ENCODE measurements at places on chromosomes 16 and 17.

DNA sequence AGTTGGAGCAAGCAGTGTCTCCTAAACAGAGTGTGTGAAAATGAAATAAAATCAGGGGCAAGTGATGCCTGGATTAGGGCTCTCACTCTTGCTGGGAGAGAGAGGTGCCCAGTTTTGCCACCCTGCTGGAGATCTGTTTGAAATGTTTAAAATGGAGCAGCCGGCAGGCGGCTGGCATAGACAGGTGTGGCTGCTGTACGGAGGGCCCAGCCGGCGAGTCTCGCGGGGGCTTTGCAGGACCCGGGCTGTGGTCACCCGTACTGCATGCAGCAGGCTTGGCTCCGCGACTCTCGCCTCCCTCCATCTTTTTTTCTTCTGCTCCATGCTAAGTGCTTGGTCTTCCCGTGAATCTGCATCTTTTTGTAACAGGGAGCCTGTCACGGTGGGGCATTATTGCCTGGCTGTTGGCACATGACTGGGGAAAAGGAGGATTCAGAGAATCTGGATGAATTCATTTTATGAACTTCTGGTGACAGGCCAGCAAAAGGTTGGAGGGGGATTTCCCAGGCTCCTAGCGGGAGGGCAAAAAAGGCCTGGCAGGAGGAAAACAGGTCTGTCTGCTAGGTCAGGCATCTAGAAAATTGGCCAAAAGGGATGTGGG, 1.8 kb downstream of the ZNRF1 start:
- no peak for DNase-seq

- DNase-seq = no peak
Observed at GRCh38 chr16:12096157-12096777, 119.7 kb downstream of the SNX29 start.

DNA sequence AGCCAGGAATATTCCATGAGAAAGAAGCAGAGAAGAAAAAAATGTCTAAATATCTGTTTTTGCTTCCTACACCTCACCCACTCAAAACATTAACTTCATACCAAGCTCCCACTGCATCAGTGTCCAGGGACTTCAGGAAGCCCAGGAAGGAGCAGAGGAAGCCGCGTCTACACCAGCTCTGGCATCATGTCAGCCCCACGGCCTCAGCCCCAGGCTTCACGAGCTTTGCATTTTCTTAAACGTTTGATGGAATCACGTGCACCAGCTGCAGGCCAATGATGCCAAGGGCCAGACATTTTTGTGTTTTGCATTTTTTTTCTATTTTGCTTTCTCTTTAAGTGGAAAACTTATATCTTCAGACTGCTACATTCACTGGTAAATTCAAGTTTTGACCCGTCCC, 48.6 kb downstream of the CDRT4 start:
- DNase-seq = no peak

DNA sequence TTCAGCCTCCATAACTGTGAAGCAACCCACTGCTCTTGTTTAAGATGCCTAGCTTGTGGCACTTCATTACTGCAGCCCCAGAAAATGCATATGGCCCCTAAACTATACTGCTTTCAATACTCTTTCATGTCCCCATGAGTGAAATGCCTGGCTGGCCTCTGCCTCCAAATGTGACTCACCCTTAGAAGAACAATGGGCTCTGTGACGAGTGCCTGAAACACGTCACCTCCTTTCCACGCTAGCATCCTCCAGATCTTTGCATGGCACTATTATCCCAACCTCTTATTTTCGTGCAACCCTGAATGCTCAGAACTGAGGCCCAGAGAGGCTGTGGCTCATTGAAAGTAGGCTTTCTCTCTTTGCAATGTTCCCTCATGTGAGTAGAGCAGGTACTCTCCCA, 233.1 kb downstream of the CBLN1 start:
- DNase-seq = no peak

DNA sequence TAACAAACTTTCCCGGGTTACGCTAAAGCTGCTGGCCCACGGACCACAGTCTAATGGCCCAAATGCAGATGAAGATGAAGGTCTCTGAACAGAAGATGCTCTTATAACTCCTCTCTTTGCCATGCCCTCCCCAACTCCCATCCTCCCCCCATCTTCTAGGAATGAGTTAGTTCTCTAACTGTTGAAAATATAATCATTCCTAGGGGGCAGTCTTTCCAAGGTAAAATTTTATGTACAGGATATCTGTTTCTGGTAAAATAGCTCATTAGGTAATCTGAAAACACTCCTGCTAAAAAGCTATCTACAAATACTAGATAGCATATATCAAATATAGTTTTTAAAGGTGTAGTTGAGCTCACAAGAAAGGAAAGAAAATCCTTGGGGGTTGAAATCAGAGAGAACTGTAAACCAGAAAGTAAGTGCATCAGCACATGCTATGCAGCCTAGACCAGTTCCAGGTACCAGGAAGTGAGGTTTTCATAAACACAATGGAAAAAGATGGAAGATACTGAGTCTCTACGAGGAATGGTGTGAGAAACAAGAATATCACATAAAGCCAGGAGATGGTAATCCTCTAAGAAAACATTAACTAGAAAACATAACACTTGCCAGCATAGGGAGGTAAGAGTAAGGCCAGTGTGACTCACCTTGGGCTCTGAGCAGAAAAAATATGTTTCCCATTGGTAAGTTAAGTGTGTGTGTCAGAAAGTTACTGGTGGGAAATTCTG, 38.1 kb downstream of the CMC2 start:
- no peak for DNase-seq

DNA sequence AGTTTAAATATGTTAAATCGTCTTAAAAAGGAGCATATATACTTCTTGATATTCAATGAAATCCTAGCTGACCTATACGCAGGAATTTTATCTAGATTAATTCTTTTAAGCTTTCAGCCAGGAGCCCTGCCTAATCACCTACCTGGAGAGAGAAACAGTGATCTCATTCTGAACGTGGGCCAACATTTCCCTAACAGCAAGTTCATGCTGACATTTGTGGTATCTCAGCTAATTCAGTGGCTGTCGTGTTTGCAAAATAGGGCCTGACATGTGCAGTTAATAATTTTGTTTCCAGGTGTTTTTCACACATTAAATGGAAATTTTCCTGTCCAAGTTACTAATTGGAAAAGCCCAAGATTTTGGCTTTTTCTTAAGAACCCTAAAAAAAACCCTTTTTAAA, 17.4 kb downstream of the KRT24 start:
- DNase-seq = no peak

- no peak for DNase-seq
Observed at GRCh38 chr17:13513039-13513405, 88.7 kb downstream of the HS3ST3A1 start.

- no peak for DNase-seq
Observed at GRCh38 chr16:82043680-82044584, 8.9 kb downstream of the HSD17B2 start.

GRCh38 chr16:27359051-27359450, 42.9 kb upstream of the IL21R start:
- DNase-seq = no peak

GRCh38 chr16:88938777-88939244, 38.2 kb downstream of the CBFA2T3 start:
- no peak for DNase-seq

DNA sequence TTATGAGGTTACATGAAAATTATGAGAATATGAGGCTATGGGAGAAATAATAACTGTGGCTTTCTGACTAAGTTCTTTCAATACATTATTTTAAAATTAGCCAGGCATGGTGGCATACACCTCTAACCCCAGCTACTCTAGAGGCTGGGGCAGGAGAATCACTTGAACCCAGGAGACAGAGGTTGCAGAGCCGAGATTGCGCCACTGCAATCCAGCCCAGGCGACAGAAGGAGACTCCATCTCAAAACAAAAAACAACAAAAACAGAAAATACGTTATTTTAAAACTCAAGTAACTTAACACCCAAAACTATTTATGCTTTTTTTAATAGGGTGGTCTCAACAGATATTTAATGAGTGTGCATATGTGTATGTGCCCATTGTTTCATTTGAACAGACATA, 2.4 kb upstream of the RFFL start:
- DNase-seq = no peak

DNA sequence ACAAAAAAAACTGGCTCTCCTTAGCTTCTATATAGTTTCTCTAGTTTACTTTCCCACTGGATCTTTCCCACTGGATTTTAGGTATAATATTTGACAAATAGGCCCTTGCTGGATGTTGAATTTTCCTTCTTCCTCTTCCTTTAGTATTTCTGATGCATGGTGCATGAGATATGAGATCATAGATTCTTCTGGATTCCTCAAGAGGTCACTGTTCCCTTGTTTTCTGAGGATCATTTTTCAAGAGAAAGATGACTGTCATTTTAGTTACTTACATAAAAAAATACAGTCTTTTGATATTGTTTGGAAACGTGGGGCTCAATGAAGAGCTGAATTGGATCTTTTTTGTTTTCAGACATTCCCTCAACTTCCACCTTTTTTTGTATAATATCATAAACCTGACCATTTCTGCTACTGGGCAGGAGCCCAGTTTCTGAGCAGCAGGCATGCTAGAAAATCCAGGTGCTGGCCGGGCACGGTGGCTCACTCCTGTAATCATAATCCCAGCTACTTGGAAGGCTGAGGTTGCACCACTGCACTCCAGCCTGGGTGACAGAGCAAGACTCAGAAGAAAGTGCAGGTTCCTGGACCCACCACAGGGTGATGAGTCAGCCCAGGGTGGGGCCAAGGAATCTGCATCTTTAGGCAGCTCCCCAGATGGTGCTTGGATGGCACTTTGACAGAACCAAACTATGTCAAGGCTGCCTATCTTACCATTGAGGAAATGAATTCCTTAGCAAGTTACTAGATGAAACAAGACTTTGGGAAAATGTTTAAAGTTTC, 70.3 kb downstream of the SDR42E1 start:
- DNase-seq = no peak

DNA sequence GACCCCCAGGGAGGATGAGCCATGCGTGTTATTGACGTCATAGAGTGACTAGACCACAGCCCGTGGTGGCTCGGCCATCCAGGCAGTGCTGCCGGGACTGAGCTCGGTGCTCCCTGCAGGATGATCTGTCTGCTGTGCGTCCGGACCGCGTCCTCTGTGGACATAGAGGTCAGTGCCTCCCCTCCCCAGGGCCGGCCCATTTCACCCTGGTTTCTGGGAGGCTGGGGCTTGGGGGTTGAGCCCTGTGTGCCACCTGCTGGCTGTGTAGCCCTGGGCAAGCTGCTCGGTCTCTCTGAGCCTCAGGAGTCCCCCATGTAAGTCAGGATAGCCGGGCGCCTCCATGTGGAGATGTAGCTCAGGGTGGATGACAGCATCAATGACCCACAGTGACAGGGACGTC, 8.3 kb downstream of the TSC2 start:
- no peak for DNase-seq

GRCh38 chr17:30969989-30970830, 629 bp upstream of the RNF135 start:
- no peak for DNase-seq

- DNase-seq = no peak
Observed at GRCh38 chr17:16488186-16488967, 3.6 kb downstream of the LRRC75A start.

GRCh38 chr16:20798364-20798763, 7.9 kb downstream of the ERI2 start:
- no peak for DNase-seq

GRCh38 chr16:75234856-75235696, 16.3 kb downstream of the CTRB1 start:
- no peak for DNase-seq

- no peak for DNase-seq
Observed at GRCh38 chr17:62808576-62808970, 459 bp upstream of the MARCHF10 start.

DNA sequence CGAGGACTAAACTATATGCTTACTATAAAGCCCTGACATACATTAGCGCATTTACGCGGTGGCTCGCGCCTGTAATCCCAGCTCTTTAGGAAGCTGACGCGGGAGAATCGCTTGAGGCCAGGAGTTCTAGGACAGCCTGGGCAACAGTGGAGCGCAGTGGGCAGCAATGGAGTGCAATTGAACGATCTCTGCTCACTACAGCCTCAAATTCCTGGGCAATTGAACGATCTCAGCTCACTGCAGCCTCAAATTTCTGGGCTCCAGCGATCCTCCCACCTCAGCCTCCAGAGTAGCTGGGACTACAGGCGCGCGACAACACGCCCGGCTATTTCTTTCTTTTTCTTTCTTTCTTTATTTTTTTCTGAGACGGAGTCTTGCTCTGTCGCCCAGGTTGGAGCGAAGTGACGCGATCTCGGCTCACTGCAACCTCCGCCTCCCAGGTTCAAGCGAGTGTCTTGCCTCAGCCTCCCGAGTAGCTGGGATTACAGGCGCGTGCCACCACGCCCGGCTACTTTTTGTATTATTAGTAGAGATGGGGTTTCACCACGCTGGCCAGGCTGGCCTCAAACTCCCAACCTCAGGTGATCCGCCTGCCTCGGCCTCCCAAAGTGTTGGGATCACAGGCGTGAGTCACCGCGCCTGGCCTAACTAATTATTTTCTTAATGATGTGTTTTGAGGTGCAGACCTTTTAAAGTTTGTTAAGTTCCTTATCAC, 506 bp upstream of the COG7 start:
- DNase-seq = no peak

GRCh38 chr16:35797811-35798210, 2338.4 kb downstream of the TP53TG3F start:
- DNase-seq = no peak

GRCh38 chr16:963913-964312, 6.9 kb downstream of the LMF1 start:
- DNase-seq = no peak

GRCh38 chr17:43517161-43517560, 29.0 kb downstream of the ETV4 start:
- no peak for DNase-seq

DNA sequence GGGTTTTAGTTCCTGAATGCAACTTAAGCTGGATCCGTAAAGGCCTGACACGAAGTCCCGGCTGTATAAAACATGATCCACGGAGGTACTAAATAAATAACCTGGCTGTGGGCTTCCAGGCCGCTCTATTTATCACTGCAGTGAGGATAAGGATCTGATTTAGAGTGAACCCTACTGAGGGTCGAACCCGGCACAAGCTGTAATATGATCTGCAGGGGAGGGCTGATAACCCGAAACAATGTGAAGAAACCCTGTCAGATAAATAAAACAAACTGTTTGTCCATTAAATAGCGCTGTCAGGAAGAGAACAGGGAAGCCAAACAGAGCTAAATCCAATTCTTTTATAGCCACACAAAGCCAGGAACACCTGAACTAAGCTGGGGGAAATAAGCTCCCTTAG, 375.6 kb upstream of the SALL1 start:
- DNase-seq = no peak

- DNase-seq = no peak
Observed at GRCh38 chr16:5709889-5710288, 612.3 kb upstream of the EEF2KMT start.

DNA sequence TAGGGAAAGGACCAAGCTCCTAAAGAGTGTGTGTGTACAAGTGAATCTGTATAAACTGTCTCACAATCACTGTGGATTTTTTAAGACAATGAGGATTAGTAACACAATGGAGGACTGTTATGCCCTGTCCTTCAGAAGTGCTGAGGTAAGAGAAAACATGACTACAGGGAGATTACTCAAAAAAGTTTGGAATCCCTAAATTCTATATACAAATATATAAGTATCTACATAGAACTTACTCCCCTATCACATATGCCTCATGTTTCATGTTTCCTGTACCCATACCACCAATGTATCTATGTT, 81.9 kb downstream of the STH start:
- no peak for DNase-seq

GRCh38 chr17:36510636-36511035, 24.0 kb downstream of the MYO19 start:
- DNase-seq = no peak

GRCh38 chr17:6011206-6011605, 59.0 kb upstream of the WSCD1 start:
- no peak for DNase-seq

- DNase-seq = no peak
Observed at GRCh38 chr17:28333083-28333746, 2.1 kb downstream of the IFT20 start.

- DNase-seq = no peak
Observed at GRCh38 chr16:89040391-89040790, 53.3 kb upstream of the ACSF3 start.

All from stimulated activated CD4-positive, alpha-beta T cell treated with anti-CD3 and anti-CD28 coated beads, Interleukin-12 subunit alpha, Interleukin-12 subunit beta, amount 100 ng/mL, for 24 hours (primary cell).